Glomerular endothelial cell (primary cell): ENCODE measurements at places on chromosomes 12 and 14.

- no peak for DNase-seq
Measured at GRCh38 chr12:43736927-43737440, 21.6 kb downstream of the PUS7L start.

DNA sequence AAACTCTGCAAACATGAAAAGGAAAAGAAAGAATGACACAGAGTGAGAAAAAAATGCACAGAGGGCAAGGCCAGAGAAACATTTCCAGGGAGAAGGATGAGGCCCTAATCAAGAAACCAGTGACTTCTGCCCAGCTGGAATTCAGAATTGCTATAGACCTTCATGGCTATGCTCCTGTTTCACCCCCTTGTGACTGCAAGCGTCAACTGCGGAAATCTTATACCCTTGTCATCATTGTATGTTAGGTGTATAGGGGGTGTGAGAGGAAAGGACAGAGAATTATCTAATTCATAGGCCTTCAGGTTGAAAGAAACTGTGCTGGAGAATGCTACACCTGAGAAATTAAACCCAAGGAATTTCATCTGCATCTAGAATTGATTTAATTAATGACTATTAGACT is 117.5 kb downstream of the SLC25A21 start:
- DNase-seq, result no peak

DNA sequence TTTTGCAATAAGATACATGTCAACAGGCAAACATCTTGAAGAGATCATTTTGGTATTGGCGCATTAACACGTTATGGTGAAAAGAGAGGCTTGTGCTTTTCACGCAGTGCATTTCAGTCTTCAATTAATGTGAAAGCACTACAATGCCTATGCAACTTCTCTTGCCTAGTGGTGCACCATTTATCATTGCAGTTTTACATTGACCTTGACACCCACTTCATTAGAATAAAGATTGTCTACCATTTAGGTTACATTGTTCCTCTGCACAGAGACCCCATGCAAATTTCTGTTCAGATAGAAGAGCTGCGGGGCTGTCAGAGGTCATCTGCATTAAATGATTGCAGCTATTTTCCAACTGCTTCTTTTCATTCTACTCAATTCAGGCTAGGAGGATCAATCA is 212.2 kb upstream of the NPAS3 start:
- DNase-seq, result no peak

DNA sequence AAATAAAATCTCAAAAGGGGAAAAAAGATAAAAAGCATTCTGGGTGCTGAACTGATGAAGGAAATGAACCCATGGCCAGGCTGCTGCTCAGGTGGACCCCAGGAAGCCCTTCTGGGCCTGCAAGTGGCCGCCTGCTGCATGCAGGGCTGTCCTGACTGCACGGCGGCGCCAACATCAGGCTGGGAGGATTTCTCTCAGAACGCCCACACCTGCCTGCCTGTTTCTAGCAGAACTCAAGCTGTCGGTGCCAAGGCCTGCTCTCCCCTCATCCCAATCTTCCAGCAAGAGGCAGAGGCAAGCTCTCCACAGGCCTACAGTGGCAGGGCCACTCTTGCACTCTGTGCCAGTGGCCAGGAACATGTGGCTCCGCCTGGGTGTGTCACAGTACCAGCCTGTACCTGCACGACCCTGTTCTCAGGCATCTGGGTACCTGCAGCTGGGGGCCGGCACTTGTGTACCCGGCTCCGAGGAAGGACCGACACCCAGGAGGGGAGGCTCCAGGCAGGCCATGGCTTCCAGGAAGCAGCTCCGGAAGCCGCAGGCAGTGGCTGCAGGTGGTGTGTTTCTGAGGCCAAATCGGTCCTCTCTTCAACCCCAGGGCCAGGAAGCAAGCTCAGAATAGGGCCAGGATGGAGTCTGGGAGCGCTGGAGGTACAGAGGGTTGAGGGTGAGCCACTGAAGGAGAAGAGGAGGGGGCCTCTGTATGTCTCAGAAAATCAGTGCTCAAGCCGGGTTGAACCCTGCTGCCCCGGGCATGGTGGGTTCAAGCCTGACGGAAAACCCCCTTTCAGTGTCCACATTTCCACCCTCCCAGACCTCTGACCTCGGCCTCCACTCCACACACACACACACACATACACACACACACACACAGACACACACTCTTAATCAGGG is 2.5 kb upstream of the INF2 start:
- no peak for DNase-seq
